CD4-positive, alpha-beta T cell (primary cell): ENCODE measurements at places on chromosomes 2 and 18.

GRCh38 chr2:1257334-1257733 is 155.9 kb upstream of the TPO start:
- peaks cover 5% of the 10 kb centered on the region for H3K27me3 ChIP-seq
- no peak overlapping the region for H3K4me3 ChIP-seq
- no peaks in the 10 kb centered on the region for H3K4me1 ChIP-seq
- H3K27ac ChIP-seq: no peak overlapping the region
- H3K36me3 ChIP-seq: no peaks in the 10 kb centered on the region
- no peak for DNase-seq

DNA sequence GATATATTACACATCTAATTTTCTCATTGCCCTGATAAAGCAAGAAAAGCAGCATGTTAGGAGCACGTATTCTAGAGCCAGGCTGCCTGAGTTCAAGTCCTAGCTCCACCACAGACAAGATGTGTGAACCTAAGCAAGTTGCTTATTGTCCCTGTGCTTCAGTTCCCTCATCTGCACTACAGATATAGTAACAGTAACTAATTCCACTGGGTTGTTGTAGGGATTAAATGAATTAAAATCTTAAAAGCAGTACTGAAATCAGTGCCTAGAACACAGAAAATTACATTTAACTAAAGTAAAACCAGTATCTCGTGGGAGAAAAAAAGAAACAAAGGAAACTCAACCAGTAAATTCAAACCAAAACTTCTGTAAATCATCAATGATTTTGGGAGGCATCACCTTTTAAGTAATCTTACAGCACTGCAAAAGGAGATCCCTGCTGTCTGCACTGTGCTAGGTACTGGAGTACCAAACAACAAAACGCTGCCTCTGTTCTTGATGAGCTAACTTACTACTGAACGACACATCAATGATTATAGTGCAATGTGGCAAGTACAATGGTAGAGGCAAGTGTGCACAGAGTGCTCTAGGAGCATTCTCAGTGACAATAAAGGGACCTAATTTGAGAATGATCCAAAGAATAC is 7.9 kb downstream of the MAP3K2 start:
- no peak overlapping the region for H3K4me3 ChIP-seq
- DNase-seq: no peak
- H3K4me1 ChIP-seq: peaks cover 11% of the 10 kb centered on the region
- H3K27ac ChIP-seq: no peak overlapping the region

GRCh38 chr2:211331736-211332135 is 775.3 kb downstream of the CPS1 start:
- DNase-seq: no peak
- H3K4me1 ChIP-seq: no peaks in the 10 kb centered on the region
- no peaks in the 10 kb centered on the region for H3K36me3 ChIP-seq
- H3K27ac ChIP-seq: no peak overlapping the region
- H3K4me3 ChIP-seq: no peak overlapping the region
- H3K27me3 ChIP-seq: no peaks in the 10 kb centered on the region

GRCh38 chr18:70553936-70554260 is 265.1 kb downstream of the SOCS6 start:
- no peaks in the 10 kb centered on the region for H3K36me3 ChIP-seq
- H3K4me3 ChIP-seq: no peak overlapping the region

- no peaks in the 10 kb centered on the region for H3K4me1 ChIP-seq
- no peaks in the 10 kb centered on the region for H3K27me3 ChIP-seq
- H3K36me3 ChIP-seq: no peaks in the 10 kb centered on the region
- H3K4me3 ChIP-seq: no peak overlapping the region
These were observed 85.7 kb downstream of the B3GNT2 start for GRCh38 chr2:62281663-62282062.

DNA sequence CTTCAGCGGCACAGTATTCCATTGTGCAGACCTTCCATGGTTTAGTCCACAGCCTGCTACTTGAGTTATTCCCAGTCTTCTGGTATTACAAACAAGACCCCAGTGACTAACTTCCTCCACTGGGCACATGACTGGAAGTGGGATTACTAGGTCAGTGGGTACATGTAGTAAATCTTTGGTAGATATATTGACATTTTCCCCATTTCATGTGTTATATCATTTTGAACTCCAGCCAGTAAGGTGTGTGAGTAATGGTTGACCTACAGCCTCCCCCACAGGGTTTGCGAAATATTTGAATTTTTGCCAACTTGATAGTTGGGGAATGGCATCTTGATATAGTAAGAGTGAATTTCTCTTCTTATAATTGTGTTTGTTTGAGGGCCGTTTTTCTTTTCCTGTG is 58.8 kb downstream of the RNF144A start:
- no peaks in the 10 kb centered on the region for H3K4me1 ChIP-seq
- no peaks in the 10 kb centered on the region for H3K27me3 ChIP-seq
- H3K36me3 ChIP-seq: peaks cover 24% of the 10 kb centered on the region
- H3K4me3 ChIP-seq: no peak overlapping the region
- no peak overlapping the region for H3K27ac ChIP-seq

DNA sequence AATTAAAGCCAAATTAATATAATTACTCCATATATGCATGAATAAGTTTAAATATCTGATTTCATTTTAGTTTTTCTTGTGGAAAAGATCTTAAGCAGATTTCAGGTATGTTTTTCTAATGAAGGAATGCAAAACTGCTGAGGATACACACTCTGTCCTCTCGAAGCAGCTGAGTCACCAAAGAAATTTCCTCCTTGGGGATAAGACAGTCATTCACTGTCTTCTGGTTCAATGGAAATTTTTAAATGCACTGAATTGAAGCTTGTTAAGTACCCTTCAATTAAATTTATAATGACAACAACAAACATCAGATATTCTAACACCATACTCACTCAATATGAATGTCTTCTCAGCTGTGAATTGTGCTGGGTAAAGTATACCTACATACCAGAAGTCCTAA is 101.5 kb upstream of the DNER start:
- H3K4me3 ChIP-seq: no peak overlapping the region
- H3K27ac ChIP-seq: no peak overlapping the region
- no peak for DNase-seq
- H3K27me3 ChIP-seq: no peaks in the 10 kb centered on the region

- no peak overlapping the region for H3K4me3 ChIP-seq
- no peaks in the 10 kb centered on the region for H3K36me3 ChIP-seq
- no peak for DNase-seq
These were observed 80.5 kb downstream of the GALNT14 start for GRCh38 chr2:31057691-31058090.

DNA sequence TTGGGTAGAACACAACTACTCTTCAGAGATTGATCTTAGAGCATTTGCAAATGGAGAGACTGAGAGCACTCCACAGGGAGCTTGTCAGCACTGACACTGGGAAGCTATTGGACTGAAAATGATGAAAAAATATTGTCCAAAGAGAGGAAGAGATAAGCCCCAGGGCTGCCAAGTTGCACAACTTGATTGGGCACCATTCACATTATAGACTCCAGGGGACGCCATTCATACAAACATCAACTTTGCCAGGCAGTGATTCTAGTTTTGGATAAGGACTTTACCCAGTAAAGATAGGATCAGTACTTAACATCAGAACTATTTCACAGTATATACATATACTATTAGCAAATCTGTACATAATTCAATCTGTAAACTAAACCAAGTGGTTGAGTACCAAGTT is 79.6 kb upstream of the MYCN start:
- H3K4me3 ChIP-seq: no peak overlapping the region
- no peak overlapping the region for H3K27ac ChIP-seq
- no peak for DNase-seq
- no peaks in the 10 kb centered on the region for H3K4me1 ChIP-seq

GRCh38 chr2:226601881-226602662 is 197.5 kb downstream of the IRS1 start:
- no peaks in the 10 kb centered on the region for H3K36me3 ChIP-seq
- H3K27ac ChIP-seq: no peak overlapping the region
- H3K4me3 ChIP-seq: no peak overlapping the region
- DNase-seq: no peak
- no peaks in the 10 kb centered on the region for H3K4me1 ChIP-seq

DNA sequence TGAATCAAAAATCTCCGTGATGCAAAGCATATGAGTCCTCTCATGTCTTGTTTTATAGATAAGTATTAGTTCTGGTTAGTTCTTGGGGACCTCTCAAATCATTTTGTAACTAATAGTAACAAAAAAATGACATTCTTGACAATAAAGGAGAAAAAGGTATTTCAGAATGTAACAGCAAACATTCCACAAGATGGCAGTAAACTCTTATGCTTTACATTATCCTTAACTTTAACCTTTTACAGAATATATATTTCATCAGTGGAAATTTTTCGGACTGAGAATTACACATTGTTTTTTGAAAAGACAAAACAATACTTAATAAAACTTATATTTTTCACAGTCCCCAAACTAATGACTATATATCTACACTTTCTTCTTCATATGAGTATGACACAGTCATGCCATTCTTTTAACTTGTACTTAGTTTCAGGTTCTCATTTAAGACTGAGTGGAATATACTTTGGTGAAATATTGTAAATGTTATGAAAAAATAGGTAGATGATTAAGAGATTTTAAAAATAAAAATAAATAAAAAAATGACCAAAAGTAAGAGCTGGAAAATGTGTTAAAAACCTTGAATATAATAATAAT is 142.9 kb upstream of the NXPH2 start:
- no peaks in the 10 kb centered on the region for H3K36me3 ChIP-seq
- H3K27me3 ChIP-seq: no peaks in the 10 kb centered on the region
- no peaks in the 10 kb centered on the region for H3K4me1 ChIP-seq
- no peak overlapping the region for H3K4me3 ChIP-seq
- no peak overlapping the region for H3K27ac ChIP-seq
- DNase-seq: no peak

DNA sequence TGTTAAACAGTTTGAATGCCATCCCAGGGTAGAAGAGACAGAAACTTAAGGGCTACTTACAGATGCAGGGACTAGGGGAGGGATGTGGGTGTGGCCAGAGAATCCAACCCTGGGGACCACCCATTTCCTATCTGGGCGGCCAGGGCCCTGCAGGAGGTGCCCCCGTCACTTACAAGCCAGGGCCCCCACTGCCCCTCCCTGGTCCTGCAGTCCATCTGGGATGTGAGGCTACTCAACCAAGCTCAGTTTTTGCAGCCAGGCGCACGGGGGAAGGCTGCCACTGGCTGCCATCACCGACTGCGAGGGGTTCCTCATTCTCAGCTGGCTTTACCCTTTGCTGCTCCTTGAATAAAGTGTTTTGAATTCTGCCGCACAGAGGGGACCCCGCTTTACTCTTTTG is 42.1 kb downstream of the RRM2 start:
- no peak overlapping the region for H3K4me3 ChIP-seq
- peaks cover 6% of the 10 kb centered on the region for H3K4me1 ChIP-seq
- no peak for DNase-seq
- no peaks in the 10 kb centered on the region for H3K27me3 ChIP-seq
- no peaks in the 10 kb centered on the region for H3K36me3 ChIP-seq

DNA sequence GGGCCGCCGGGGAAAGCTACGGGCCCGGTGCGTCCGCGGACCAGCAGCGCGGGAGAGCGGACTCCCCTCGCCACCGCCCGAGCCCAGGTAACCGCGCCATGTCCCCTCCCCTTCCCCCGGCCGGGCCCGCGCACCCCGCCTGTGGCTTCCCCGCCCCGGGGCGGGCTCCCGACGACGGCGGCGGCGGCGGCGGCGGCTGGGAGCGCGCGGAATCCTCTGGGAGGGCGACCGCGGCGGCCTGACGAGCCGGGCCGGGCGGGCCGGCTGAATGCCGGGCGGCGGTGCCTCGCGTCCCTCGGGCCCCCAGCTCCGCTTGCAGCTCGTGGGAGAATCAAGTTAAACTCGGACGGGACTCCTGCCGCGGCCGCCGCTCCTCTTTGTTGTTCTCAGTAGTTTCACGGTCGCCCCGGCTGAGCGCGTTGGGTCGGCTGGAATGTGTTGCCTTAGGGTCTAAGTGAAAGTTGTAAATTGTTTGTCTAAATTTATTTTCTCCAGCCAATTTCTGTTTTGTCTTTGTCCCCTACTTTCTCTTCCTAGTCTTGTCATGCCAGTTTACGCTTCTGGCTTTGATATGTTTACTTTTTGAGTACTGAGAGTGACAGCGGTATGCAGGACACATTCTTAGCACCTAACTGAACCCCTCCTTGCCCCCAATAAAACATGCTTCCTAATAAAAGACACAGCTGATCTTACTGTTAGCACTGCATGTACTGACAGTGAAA is 685 bp downstream of the SMAD4 start:
- DNase-seq: peak; percentile 84
- peaks cover 9% of the 10 kb centered on the region for H3K36me3 ChIP-seq
- H3K27me3 ChIP-seq: no peaks in the 10 kb centered on the region

GRCh38 chr2:114201781-114202180 is 240.7 kb upstream of the DPP10 start:
- DNase-seq: no peak
- no peak overlapping the region for H3K4me3 ChIP-seq
- no peaks in the 10 kb centered on the region for H3K36me3 ChIP-seq
- no peaks in the 10 kb centered on the region for H3K4me1 ChIP-seq
- H3K27ac ChIP-seq: no peak overlapping the region

DNA sequence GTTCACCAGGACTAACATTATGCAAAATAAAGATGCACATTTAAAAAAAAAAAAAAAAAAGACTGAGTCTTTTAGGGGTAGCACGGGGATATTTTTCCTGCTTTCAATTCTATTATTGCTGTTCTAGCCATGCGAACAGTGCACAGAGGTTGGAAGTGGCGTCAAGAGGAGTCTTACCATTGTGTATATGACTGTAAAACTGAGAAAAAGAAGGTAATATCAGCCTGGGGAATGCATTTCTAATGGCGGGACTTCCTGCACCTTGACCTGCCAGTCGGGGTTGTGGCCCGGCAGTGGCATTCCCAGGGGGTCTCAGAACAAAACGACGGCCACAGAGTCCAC is 48.5 kb upstream of the ATP6V1B1 start:
- peak overlapping the region; percentile 50 for H3K4me3 ChIP-seq
- no peak overlapping the region for H3K27ac ChIP-seq
- no peak for DNase-seq
- H3K36me3 ChIP-seq: no peaks in the 10 kb centered on the region

GRCh38 chr2:52391621-52392020 is 1359.7 kb upstream of the NRXN1 start:
- H3K36me3 ChIP-seq: no peaks in the 10 kb centered on the region
- H3K4me1 ChIP-seq: no peaks in the 10 kb centered on the region
- DNase-seq: no peak
- no peak overlapping the region for H3K4me3 ChIP-seq

DNA sequence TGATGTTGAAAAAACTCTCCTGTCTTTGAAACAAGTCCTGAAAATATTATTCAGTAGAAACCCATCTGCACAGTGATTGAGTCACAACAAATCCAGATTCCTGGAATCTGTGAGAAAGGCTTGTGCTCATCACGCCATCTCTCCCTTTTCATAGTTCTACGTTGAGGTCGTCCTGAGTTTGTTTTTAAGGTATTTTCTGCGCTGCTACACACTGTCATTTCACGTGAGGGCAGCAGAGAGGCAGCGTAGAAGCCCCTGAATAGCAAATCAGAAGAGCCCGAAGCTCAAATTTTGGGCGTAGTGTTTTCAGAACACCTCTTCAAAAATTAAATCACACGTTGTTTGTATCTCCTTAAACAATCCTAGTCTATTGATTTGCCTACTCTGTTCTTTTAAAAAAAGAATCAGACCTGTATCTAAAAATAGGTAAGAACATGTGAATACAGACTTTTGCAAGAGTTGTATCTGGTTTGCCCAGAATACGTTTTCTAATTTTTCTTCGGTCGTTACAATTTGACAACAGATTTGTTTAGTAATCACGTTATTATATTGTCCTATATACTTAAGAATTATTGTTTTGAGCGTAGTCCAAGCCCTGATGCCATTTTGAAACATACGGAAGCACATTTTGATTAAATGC is 61.6 kb upstream of the SLC38A11 start:
- no peaks in the 10 kb centered on the region for H3K36me3 ChIP-seq
- no peaks in the 10 kb centered on the region for H3K27me3 ChIP-seq
- no peak overlapping the region for H3K27ac ChIP-seq
- DNase-seq: no peak
- H3K4me3 ChIP-seq: no peak overlapping the region

GRCh38 chr2:128444121-128444771 is 125.6 kb upstream of the HS6ST1 start:
- DNase-seq: no peak
- H3K4me1 ChIP-seq: no peaks in the 10 kb centered on the region
- H3K27me3 ChIP-seq: no peaks in the 10 kb centered on the region
